ENCODE measurements at places on chromosomes 4 and X. TPM values are rescaled to one million over a fixed set of nuclear protein-coding genes. Genes with fewer than 3 reads are reported as not detected.

CLNK gene
- total RNA-seq: not detected

CWH43 gene
- total RNA-seq: not detected

DNA sequence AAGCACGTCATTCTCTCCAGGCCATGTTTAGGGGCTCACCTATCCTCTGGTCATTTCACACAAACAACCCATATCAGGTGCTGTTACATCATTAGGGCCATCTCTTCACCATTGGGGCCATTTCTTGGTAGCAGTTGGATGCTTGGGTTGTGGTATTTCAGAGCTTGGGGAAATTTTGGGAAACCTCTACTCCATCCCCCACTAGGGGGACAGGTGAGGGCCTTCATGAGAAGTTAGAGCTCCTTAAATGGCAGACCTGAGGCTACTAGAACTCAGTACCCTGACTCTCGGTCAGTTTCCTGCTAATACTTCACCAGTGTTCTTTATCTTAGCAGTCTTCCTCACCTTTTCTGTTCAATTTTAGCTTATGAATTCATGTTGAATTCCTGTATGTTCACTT is 50.2 kb downstream of the ZNF827 start:
- DNase-seq: no peak
- H3K36me3 ChIP-seq: peaks cover 33% of the 10 kb centered on the region
- no peaks in the 10 kb centered on the region for H3K27me3 ChIP-seq
- peaks cover 85% of the 10 kb centered on the region for H3K4me1 ChIP-seq
- H3K4me3 ChIP-seq: no peak overlapping the region

- H3K36me3 ChIP-seq: no peaks in the 10 kb centered on the region
- peak; percentile 77 for DNase-seq
- no peak overlapping the region for H3K27ac ChIP-seq
- no peaks in the 10 kb centered on the region for H3K27me3 ChIP-seq
- H3K4me3 ChIP-seq: no peak overlapping the region
- H3K4me1 ChIP-seq: peaks cover 11% of the 10 kb centered on the region
Observed at GRCh38 chrX:46796574-46797191, 37.8 kb upstream of the SLC9A7 start.

GRCh38 chr4:177225605-177226004 is 84.1 kb upstream of the NEIL3 start:
- H3K27me3 ChIP-seq: no peaks in the 10 kb centered on the region
- peaks cover 23% of the 10 kb centered on the region for H3K4me1 ChIP-seq
- peaks cover 2% of the 10 kb centered on the region for H3K36me3 ChIP-seq
- no peak overlapping the region for H3K4me3 ChIP-seq
- no peak for DNase-seq
- no peak overlapping the region for H3K27ac ChIP-seq

DNA sequence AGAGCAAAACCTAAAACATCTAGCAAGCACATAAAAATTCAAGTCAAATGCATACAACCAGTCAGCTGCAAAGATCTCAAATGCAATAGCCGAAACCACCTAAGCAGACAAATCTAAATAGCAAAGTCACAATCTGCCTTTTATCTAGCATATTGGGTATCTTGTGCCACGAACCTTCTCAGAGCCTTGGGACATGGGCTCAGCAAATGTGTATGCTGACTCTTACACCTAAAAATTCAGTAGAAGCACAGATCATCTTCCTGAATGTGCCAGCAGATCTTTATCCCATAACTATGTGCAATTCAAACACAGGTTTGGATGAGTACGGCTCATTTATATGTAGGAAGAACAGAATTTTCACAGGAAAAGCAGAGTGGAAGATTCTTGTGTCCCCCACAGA is 492.1 kb downstream of the INPP4B start:
- peaks cover 5% of the 10 kb centered on the region for H3K27me3 ChIP-seq
- H3K4me3 ChIP-seq: no peak overlapping the region
- DNase-seq: no peak
- H3K4me1 ChIP-seq: peaks cover 24% of the 10 kb centered on the region
- H3K36me3 ChIP-seq: no peaks in the 10 kb centered on the region

DNA sequence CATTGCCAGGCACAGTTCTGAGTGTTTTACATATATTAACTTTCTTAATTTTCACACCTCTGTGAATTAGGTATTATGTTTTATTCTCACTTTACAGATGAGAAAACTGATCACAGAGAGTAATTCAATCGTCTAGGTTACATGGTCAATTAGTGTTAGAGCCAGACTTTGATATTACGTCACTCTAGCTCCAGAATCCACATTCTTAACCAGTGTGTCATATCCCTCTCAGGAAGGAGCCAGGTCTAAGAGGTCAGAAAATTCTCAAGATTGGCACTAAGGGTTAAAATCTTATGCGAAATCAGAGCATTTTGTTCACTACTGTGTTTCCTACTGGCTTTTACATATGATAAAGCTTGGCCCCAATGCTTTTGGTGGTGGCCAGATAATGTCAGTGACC is 7.4 kb downstream of the DMP1 start:
- no peak overlapping the region for H3K4me3 ChIP-seq
- DNase-seq: no peak
- no peaks in the 10 kb centered on the region for H3K36me3 ChIP-seq
- no peak overlapping the region for H3K27ac ChIP-seq

DNA sequence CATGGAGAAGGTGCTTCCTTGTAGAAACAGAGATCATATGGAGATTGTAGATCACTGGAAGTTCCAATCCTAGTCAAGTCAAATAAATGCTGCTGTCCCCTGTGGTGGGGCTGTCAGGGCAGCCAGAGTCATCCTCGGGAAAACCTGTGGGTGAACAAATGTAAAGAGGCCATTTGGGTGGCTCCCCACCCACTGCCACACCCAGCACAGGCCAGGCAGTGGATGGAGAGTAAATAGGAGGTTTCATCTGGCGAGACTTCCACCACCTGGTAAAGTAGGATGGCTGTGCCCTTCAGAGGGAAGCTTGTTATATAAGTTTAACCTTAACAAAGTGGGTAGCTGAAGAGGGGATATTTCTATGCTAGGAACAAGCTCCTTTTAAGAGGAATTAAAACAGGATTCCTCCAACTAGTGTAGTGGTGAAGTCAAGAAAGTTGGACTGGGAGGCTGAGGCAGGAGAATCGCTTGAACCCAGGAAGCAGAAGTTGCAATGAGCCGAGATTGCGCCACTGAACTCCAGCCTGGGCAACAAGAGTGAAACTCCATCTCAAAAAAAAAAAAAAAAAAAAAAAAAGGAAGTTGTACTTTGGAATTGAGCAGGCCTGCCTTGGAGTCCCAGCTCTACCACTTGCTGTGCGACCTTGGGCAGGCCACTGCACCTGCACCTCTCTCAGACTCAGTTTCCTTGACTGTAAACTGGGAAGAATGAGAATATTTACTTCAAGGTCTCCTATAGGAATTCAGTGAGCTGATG is 273.7 kb downstream of the PTTG2 start:
- DNase-seq: no peak
- no peak overlapping the region for H3K4me3 ChIP-seq
- H3K27ac ChIP-seq: no peak overlapping the region
- H3K4me1 ChIP-seq: peaks cover 5% of the 10 kb centered on the region
- H3K36me3 ChIP-seq: no peaks in the 10 kb centered on the region

DNA sequence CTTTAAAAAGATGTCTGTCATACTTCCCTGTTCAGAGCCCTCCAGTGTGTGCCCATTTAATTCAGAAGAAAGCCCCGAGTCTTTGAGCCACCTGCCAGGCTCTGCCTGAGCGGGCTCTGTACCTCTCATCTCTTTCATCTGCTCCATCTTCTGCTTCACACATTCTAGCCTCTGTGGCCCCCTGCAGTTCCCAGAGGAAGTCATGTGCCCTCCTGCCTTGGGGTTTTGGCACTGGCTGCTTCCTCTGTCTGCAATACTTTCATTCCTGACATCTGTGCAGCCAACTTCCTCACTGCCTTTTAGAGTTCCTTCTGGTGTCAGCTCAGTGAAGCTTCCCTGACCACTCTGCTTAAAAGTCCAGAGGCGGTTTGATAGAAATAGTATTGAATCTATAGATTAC is 6.2 kb upstream of the STK32B start:
- H3K4me3 ChIP-seq: no peak overlapping the region
- H3K27ac ChIP-seq: no peak overlapping the region
- peaks cover 34% of the 10 kb centered on the region for H3K27me3 ChIP-seq
- no peaks in the 10 kb centered on the region for H3K36me3 ChIP-seq
- peaks cover 11% of the 10 kb centered on the region for H3K4me1 ChIP-seq
- no peak for DNase-seq

- no peak overlapping the region for H3K27ac ChIP-seq
- no peak for DNase-seq
- H3K36me3 ChIP-seq: no peaks in the 10 kb centered on the region
- peaks cover 95% of the 10 kb centered on the region for H3K27me3 ChIP-seq
Observed at GRCh38 chr4:105543881-105544280, 8.5 kb upstream of the ARHGEF38 start.

GRCh38 chr4:151045907-151046306 is 30.8 kb upstream of the LRBA start:
- 0 out of 2 replicates have a peak overlapping the region, but pooled peaks have one; percentile 7 for H3K27ac ChIP-seq
- peaks cover 24% of the 10 kb centered on the region for H3K4me1 ChIP-seq
- no peaks in the 10 kb centered on the region for H3K36me3 ChIP-seq
- DNase-seq: peak; percentile 33
- H3K27me3 ChIP-seq: no peaks in the 10 kb centered on the region

GRCh38 chrX:99117011-99117410 is 1293.1 kb downstream of the PCDH19 start:
- H3K4me1 ChIP-seq: peaks cover 22% of the 10 kb centered on the region
- H3K36me3 ChIP-seq: no peaks in the 10 kb centered on the region
- no peak for DNase-seq
- H3K27me3 ChIP-seq: no peaks in the 10 kb centered on the region

GRCh38 chrX:150771116-150771515 is 77.9 kb downstream of the MTMR1 start:
- no peak for DNase-seq
- H3K4me3 ChIP-seq: no peak overlapping the region
- peaks cover 10% of the 10 kb centered on the region for H3K4me1 ChIP-seq
- H3K27me3 ChIP-seq: no peaks in the 10 kb centered on the region
- no peak overlapping the region for H3K27ac ChIP-seq
- H3K36me3 ChIP-seq: peaks cover 9% of the 10 kb centered on the region

GRCh38 chr4:8333726-8334460 is 64.3 kb downstream of the HTRA3 start:
- H3K27ac ChIP-seq: no peak overlapping the region
- no peaks in the 10 kb centered on the region for H3K27me3 ChIP-seq
- no peak for DNase-seq
- no peak overlapping the region for H3K4me3 ChIP-seq

GRCh38 chrX:32966821-32967355 is 244.5 kb downstream of the DMD start:
- H3K27ac ChIP-seq: no peak overlapping the region
- no peak overlapping the region for H3K4me3 ChIP-seq
- DNase-seq: no peak
- peaks cover 3% of the 10 kb centered on the region for H3K27me3 ChIP-seq
- H3K36me3 ChIP-seq: peaks cover 2% of the 10 kb centered on the region
